SK-MEL-5 (cell line): ENCODE measurements at places on chromosomes 2 and 18.

GRCh38 chr2:9793156-9793917 lies 49.9 kb upstream of the TAF1B start:
- DNase-seq = no peak

DNA sequence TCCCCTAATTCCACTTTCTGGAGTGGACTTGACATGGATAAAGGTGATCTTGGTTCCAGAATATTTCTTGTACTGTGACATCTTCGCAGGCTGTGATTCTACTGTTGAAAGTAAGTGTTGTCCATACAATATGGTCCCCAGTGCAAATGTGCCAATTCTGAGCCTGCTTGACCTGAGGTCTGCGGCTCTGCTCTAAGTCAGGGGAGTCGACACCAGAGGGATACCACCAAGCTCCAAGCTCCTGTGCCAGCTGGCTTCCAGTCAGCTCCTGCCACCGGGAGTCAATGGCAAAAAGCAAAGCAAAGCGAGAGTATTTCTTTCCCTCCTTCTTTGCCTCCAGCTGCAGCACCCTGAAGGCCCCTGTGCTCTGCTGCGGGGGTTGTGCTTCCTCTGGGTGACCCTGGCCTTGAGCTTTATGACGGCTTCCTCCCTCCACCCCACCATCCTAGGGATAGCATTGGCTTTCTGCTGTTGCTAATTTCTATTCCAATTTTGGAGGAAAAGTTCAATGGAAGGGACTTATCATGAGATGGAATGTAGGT lies 50.4 kb downstream of the SLC35F5 start:
- DNase-seq = no peak

DNA sequence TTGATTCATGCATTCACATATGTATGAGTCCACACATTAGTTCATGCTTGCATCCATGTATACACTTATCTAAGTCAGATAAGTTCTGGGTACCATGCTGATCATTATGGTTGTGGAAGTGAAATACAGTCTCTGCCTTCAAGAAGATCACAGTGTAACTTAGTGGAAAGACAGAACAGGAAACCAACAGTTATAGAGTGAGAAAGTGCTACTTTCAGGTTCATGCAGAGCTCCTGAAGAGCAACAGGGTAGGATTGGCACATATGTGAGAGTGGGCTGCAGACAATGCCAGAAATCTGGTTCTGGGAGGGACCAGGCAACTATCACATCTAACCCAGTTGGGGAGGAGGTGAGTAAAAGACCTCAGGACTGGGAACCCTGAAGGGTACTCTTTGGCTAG lies 35.4 kb upstream of the PGAP1 start:
- DNase-seq = no peak

DNA sequence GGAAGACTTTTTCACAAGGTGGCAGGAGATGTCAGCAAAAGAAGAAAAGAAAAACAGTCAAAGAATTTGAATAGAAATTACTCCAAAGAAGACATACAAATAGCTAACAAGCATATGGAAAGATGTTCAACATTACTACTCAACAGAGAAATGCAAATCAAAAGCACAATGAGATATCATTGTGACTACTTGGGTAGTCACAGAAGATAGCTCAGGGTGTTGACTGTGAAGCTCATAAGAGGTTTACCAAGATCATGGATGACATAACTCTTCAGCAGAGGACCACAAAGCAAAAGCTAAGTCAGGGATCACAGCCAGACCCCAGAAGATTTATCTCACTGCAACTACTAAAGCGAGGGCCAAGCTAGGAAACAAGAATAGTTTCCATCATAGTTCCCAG lies 53.0 kb upstream of the TANK start:
- DNase-seq = no peak

DNA sequence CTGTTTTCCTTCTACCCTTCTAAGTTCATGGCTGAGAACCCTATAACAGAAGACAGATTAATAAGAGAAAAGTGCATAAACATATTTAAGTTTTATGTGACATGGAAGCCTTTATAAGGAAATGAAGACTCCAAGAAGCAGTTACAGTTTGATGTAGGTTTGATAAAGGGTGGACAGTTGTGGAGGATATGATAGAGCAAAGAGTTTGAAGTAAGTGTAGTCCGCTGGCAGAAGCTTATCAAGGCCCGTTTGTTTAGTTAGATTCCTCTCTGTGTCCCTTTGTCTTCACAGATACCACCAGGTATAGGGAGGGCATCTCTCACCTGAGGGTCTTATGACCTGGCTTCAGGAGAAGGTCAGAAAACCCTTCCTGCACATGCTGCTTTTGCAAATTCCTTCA lies 10.4 kb upstream of the CASP8 start:
- no peak for DNase-seq

DNA sequence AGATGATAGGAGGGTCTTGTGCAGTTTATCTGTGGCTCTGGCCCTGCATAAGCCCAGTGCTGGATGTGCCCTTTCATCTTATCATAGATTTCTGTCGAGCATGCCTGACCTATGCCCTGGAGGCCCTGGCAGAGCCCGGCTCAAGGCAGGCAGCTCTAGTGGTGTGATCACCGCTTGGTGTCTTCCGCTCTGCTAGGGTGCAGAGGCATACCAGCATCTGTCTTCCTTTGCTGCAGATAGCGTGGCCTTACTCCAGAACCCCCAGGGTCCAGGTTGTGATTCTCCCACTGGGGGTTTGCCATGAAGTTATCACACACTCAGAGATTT lies 13.7 kb upstream of the TRAF3IP1 start:
- DNase-seq = no peak

- DNase-seq = no peak
Observed at GRCh38 chr2:12722447-12723316, 5.9 kb downstream of the TRIB2 start.

DNA sequence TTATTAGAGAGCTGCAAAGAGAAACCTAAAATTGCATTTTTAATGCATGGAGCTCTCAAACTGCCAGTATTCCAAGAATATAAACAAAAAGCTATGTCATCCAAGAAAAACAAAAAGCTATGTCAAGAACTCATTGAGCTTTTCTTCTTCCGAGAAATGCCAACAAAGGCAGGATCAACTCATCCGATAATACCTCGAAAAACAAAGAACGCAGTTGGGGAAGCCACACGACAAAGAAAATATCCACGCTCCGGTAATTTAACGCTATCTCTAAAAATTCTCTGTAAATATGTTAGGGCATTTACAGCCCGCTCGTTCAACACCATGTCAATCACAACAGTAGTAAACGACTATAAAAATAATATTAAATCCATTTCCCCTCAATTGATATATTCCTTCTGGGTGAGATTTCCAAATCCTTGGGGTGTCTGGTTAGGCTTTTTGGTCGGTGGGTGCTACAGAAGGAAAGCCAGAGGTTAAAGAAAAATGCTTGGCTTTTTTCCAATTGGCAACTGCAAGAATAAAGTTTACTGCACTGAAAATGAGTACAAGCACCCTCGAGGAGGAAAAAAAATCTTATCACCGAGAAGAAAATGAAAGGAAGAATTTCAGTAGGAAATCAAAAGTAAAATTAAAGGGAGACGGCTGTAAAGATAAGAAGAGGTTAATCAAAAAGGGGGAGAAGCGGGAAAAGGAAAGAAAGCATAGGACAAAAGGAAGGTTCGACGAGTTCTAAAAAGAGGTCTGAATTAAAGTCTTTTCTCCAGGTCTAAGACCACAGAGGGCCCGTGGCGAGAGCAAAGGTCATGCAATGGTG lies 856 bp downstream of the TIA1 start:
- DNase-seq = no peak

GRCh38 chr2:128477026-128477820 lies 158.6 kb upstream of the HS6ST1 start:
- DNase-seq = no peak

- DNase-seq = no peak
Observed at GRCh38 chr2:196331851-196332250, 160.5 kb upstream of the STK17B start.

DNA sequence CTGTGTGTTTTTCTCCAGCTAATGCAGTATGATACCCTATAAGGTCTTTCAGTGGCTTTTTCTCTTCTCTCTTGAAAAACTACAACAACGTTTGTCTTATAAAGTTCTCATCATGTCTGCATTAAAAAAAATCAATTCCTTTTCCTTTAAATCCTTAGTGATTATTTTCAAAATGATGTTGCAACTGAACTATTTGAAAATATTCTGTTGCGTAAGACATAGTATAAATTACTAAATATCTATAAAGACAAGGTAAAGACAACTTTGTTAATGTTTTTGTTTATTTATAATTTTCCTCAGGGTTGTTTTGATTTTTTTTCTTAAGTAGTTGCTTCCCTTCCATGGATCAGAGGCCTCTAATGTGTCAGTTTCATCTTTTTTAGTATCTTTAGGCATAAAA lies 21.2 kb downstream of the PARD3B start:
- no peak for DNase-seq

DNA sequence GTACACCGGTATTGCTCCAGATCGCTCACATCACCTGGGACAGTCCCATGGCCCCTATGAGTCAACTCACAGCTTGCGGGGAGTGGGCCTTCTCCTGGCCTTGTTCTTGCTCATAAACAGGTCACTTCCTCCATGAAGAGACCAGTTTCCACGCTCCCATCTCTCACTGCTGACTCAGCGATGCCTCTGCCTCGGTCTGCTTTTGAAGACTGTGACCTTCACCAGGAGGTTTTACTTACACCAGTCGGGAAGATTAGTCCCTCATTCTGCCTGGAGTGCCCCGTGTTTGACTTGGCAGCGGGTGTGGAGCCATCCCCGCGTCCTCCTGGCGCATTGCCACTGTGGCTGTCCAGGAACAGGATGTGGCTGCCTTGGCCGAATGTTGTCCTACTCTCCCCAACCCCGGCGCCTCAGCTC lies 159.8 kb downstream of the RHBDD1 start:
- DNase-seq = no peak

DNA sequence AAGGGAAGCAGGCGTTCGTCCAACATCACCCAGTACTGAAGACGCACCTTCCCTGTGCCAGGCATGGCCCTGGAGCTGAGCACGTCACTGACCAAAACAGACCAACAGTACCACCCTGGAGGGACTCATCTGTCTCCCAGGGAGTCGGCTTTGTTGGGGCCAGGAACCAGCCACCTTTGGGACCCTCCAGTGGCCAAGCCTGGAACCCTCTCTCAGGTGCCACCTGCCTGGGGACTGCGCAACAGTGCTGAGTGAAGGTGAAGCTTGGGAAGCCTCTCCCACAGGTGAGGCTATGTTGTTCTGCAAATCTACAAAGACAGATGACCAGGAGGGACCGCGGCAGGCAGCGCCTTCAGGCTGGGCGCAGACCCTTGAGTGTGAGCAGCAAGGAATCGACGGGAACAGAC lies 91.4 kb upstream of the OTOS start:
- no peak for DNase-seq

- DNase-seq = no peak
Observed at GRCh38 chr18:59565957-59566356, 131.3 kb downstream of the CCBE1 start.

- DNase-seq = no peak
Observed at GRCh38 chr2:154589514-154589913, 109.0 kb upstream of the KCNJ3 start.

DNA sequence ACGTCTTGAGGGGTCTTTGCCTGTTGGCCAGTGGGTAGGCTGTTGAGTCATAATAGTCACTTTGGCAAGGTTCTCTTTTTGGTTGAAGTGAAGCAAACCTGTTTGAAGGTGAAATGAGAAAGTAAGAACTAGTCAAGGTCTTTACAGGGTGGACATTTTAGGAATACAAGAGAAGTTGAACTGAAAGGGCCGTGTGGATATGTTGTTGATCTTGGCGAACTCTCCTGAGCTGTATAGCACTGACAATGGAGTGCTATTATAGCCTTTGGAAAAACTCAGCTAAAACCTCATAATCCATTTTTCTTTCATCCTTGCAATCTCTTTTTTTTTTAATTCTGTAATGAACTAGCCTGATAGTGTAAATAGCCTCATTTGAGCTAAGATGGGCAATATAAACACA lies 248.1 kb downstream of the MEIS1 start:
- DNase-seq = no peak

DNA sequence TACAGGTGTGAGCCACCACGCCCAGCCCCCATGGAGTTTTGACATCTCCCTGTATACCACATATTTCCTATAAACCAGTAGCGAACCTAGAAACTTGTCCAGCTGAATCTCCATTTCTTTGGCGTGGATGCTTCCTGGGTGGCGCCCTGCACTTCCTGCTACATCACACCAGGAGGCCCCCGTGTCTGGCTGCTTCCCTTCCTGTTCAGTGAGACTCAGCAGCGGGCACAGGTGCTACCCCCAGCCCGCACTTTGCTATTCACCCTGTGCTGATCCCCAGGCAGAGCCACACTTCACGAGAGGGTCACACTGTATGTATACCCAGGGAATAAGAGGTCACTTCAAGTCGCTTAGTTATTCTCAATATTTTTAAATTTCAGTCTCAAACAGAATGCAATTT lies 35.0 kb downstream of the CYP27C1 start:
- no peak for DNase-seq

- no peak for DNase-seq
Observed at GRCh38 chr18:62781893-62782292, 66.6 kb downstream of the PHLPP1 start.

DNA sequence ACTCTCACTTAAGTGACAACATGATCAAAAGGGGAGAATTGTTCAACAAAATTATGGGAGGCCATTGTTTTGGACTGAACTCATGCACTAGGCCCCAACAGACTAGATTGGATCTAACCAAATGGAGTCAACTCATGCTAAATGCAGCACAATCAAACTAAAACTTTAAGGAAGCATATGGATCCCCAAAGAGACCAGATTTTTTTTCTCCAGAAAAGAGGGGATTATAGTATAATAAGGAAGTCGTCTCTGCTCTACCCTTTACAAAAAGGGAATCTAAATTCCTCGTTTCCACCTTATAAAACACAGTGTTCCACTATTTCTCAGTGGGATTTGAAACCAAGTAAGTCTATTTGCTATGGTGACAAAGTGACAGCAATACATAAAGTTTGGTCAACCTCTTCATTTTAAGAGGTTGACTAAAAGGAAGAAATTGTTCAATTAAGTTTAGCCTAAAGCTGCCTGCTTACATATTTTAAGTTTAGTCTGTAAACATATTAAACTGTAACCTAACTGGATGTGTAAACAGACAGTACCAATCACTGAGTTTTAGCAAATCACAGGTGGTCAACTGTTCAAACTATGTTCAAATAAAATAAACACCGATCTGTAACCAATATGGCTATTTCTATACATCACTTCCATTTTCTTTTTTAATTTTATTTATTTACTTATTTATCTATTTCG lies 40.9 kb upstream of the MAT2A start:
- DNase-seq = no peak
